WERI-Rb-1 (cell line): ENCODE measurements at places on chromosomes 3 and 15.

GRCh38 chr15:58228718-58229117 lies 90.5 kb downstream of the AQP9 start:
- no peak for DNase-seq

- no peak for DNase-seq
These were observed 99.0 kb downstream of the MEGF11 start for GRCh38 chr15:66154581-66154980.

DNA sequence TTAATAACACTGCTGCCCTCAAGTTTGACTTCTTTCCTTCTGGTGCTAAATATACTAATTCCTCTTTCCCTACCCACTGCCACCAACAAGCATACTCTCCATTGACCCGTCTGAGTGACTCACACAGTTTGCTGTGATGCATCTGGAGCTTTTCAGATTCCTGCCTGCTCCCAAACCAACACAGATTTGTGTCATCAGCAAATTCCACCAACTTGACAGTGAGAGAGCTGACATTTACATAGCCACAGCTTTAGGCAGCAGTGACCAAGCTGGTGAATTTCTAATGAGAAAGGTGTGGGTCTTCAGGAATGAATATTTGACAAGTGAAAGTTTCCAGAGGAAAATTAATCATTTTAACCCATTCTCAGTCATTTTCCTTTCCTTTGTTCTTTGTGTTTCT lies 96.5 kb upstream of the PRICKLE2 start:
- no peak for DNase-seq

GRCh38 chr3:66001626-66002025 lies 37.1 kb downstream of the MAGI1 start:
- no peak for DNase-seq
